ENCODE measurements at places on chromosomes 2 and 18.
A peak's percentile ranks its signal among the peaks of the same experiment; 100 is the strongest.

DNA sequence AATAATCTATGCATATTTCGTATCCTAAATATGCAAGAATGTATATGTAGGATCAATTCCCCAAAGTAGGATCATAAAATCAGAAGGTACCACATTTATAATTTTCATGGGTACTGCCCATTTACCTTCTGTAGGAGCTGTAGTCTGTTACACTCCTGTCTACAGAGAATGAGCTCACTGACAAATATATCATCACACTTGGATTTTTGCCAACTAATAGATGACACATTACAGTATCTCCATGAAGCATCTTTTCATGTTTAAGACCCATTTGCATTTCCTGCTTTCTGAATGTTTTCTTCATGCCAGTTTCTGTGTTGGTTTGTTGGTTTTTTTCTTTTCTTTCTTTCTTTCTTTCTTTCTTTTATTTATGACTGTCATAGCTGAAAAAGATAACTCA, 70.9 kb upstream of the EML6 start:
- no peak for DNase-seq

DNA sequence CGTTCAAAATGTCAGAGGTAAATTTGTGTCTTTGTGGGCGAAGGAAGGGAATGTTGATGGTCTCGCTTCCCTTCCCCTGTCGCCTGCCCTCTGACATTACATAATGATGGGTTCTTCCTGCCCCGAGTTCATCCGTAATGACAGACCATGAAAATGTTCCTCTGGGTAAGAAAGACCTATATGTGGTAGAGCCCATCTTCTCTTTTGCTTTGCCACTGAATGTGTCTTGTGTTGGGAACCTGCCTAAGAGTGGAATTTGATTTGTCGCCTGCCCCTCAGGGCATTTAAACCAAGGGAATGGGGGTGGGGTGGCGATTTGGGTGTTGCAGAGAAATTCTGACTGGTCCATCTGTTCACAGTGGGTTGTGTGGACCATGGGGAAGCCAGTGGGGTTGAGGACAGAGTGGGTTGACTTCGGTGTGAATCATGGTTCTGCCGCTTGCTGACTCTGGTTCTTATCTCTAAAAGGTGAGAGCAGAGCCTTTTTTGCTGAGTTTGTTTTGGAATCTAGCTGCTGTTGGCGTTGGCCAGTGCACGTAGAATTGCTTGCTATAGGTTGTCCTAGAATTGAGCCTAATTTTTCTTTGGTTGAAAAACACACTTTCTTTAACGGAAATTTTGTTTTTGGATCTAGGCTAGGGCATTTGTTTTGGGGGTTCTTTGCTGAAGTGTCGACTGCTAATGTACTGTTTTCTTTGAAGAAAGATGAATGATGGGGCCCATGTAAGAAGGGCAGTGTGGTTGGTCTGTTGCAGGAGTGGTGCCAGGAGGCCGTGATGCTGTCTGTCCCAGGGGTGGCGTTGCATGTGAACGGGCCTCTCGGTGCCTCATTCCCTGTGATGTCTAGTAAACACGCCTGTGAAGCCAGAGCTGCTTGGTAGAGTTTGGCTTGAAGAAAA, 1.3 kb downstream of the INPP4A start:
- no peak for DNase-seq

- no peak for DNase-seq
These were observed 84.4 kb upstream of the ZCCHC2 start for GRCh38 chr18:62438402-62438801.

DNA sequence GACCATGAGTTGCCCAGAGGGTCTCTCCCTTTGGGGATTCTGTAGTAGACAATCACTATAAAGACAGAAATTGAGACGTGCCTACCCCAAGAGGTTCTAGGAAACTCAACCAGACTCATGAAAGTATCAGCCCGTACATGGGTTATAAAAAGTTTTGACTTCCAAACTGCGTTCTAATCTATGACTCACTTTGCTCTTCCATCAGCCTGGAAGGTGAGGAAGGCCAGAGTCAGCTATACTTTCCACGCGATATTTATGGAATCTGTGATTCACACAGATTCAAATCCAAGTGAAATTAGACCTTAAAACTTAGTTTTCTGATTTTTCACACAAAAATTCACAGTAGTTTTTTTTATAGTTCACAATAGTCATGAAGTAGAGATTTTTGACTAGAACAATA, 7.7 kb upstream of the LYPD1 start:
- no peak for DNase-seq

GRCh38 chr2:181646415-181646987, 10.4 kb downstream of the CERKL start:
- DNase-seq: no peak

GRCh38 chr18:79531926-79532312, 136.2 kb downstream of the NFATC1 start:
- DNase-seq: no peak

DNA sequence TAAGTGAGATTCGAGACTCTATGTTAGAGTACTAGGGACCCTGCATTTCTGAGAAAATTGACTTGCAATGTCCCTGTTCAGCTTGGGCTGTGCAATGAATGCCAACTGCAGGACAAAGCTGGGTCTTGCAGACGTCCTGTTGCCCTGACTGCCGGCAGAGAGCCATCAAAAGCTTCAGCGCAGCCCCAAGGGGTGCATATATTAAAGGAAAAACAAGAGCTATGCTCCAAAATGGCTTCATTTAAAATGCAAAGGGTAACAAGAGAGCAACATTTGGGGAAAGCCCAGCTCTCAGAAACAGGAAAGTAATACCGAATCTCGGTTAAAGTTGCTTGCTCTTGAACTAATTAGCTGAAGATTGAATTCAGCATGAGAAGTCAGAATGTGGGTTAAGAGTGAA, 110.9 kb upstream of the PNPT1 start:
- no peak for DNase-seq

DNA sequence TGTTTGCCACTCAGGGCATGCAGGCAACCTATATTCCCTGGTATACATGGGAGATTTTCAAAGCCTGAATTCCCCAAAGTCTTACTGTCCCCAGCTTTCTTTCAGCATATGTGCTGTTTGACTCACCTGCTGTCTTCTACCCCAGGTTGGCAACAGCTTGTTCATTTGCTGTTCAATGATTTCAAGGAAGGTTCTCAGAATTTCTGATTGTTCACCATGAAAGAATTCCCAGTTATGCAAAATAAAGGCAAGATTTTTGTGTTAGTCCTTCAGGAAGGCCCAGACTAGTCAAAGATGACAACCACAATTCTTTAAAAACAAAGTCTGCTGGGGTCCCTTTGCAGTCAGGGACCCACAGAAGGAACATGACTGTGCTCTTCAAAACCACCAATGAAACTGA, 1057.8 kb upstream of the CDH2 start:
- no peak for DNase-seq

- DNase-seq: peak; percentile 67
These were observed 22.2 kb upstream of the ITSN2 start for GRCh38 chr2:24382363-24383073.

DNA sequence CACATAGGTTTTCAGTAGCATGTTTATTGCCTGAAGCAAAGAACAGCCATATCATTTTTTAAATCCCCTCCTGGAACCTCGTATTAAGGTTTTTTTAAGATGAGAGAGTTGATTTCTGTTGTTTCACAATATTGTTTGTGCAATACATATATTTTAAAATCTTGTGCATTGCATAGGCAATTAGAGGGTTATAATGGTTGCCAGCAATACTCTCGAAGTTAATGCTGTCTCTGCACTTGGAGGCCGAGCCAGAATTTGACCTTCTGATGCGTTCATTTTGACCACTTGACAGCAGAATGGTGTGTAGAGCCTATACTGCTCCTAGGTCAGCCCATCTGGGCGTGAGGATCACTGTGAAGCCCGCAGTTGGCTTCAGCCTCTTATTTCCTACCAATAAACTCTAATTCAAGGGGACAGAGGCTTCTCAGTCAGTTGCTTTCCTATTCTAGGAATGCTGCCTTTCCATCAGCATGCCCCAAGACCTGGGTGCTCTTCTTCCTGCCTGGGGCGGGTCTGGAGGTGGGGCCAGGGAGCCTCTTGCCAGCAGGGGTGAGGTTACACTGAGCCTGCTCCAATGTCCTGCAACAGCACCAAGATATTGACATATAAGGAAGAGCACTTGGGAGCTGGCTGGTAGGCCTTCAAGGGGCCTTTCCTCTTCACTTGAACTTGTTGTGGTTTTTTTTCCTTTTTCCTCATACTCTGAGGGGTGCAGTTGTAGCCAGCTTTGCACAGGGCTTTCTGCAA, 91.4 kb upstream of the BCL2L11 start:
- no peak for DNase-seq

GRCh38 chr18:35605686-35606417, 24.3 kb downstream of the GALNT1 start:
- no peak for DNase-seq

DNA sequence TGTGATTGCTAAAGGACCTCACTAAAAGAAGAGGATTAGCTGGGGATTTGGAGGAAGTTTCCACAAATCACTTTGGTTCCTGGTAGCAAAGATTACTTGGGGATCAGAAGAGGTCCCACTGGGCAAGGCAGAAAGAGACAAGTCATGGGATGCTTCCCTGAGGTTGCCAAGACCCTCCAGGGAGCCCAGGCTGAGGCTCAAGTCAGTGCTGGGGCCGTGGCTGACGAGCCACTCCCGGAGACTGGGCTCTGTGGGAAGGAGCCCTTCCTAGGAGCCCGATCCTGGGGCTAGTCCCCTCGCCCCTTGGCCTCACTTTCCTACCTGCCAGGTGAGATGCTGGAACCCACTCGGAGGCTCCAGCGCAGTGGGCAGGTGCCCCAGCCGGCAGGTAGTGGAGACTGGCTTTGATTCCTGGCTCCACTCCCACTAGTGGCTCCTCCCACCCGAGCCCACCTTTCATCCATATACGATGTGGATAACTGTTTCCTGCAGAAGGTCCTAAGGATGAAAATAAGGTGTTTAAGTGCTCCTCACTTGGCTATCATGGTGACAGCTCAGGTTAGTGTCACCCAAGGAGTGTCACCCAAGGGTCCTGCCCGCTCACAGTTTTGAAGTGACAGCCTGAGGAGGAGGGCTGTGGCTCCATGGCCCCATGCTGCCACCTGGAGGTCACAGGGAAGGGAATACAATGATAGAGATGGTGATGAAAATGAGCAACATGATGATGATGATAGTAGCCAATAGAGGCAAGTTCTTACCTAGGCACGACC, 100.5 kb downstream of the CAPN13 start:
- DNase-seq: no peak

GRCh38 chr2:128970332-128971116, 651.9 kb upstream of the HS6ST1 start:
- no peak for DNase-seq

DNA sequence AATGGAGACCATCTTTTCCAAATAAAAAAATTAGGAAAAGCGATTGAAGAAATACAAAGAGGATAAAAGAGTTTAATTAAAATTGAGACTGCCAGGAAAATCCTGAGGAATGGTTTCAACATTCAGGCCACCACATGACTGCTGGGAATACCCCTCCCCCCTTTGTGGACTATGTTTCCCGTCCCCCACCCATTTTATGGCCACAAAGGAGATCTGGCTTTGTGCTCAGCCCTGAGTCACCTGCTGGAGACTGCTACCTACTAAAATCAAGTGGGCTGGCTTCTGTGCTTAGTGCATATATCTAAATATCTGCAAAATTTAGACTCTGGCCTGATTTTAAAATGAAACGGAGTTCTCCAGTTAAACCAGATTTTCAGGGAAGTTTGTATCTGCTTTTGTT, 10.1 kb downstream of the RND3 start:
- no peak for DNase-seq

GRCh38 chr2:167686691-167687090, 560.7 kb downstream of the STK39 start:
- no peak for DNase-seq

DNA sequence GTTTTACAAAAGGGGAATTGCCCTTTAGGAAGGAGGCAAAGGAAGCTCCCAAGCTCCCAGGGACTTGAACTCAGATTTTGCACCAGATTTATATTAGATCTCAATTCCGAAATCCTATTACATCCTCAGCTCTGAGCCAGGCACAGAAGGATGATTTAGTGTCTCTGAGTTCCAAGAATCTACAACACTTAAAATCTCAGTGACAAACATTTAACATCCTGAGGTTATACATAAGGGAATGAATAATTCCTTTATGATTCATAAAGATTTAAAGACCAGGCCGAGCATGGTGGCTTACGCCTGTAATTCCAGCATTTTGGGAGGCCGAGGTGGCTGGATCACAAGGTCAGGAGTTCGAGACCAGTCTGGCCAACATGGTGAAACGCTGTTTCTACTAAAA, 16.5 kb upstream of the SLC20A1 start:
- DNase-seq: no peak

- DNase-seq: no peak
These were observed 133.6 kb downstream of the SP3 start for GRCh38 chr2:173831312-173832229.

- no peak for DNase-seq
These were observed 28.7 kb upstream of the MYCN start for GRCh38 chr2:15911686-15912085.

DNA sequence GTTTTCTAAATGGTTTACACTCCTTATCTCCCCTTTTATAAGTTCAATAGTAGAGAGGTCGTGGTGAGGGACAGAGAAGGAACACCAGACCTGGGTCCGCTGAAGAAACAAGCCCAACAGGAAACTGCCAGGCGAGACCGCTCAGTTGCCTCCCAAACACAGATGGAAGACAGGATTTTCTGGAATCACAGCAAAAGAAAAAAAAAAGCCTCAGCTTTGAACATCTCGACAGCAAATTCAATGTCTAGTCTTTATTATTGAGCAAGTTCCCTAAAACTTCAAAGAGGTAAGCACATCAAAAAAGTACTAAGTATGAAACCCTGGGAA, 33.5 kb upstream of the GNAL start:
- no peak for DNase-seq

- no peak for DNase-seq
These were observed 90.0 kb upstream of the HS6ST1 start for GRCh38 chr2:128408349-128409305.

DNA sequence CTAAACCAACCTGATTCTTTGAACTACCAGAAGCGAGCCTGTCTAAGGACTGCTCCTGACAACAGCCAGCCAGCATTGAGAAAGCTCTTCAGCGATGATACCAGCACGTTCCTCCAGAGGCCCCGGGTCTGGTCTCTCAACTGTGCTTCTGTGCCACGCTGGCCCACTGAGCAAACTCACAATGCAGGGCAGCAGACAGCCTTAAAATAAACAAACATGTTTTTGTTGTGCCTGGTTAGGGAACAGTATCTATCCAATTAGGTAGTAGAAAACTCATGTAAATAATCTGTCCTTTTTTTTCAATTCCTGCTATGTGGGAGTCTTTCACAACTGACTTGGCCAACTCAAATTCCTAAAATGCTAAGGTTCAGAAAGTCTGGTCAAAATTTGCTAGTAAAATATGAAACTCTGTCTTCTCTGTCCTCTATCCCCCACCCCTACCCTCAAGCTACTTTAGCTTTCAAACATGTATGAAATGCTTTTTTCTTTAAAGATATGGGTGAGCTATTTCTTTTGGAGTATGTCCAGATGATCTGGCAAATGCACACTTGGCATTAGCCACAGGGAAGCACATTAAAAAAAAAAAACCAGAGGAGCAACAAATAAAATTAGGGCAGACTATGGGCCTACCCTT, 21.4 kb upstream of the EML4 start:
- no peak for DNase-seq

- DNase-seq: no peak
These were observed 631 bp downstream of the GYPC start for GRCh38 chr2:126656431-126657147.
